Astrocyte of the cerebellum (primary cell): ENCODE measurements at places on chromosomes 1 and 21.

DNA sequence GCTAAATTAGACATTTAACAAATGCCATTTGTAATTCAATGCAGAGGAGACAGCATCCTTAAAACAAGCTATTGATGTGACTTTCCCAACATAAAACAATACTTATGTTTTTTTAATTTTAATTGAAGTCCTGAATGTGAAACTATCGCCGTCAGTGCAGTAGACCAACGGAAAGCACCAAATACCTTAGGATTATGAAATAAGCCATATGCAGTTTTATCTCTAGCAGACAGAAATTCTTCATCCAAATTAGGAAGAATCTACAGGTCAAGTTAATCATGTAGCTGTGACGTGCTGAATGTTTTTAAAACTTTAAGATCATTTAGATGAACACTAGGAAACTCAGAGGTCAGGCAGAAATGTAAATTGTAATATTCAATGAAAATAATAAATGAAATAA, 714 bp upstream of the ST6GALNAC5 start:
- no peak for DNase-seq

GRCh38 chr1:109357616-109358015, 40.1 kb downstream of the SORT1 start:
- no peak for DNase-seq

DNA sequence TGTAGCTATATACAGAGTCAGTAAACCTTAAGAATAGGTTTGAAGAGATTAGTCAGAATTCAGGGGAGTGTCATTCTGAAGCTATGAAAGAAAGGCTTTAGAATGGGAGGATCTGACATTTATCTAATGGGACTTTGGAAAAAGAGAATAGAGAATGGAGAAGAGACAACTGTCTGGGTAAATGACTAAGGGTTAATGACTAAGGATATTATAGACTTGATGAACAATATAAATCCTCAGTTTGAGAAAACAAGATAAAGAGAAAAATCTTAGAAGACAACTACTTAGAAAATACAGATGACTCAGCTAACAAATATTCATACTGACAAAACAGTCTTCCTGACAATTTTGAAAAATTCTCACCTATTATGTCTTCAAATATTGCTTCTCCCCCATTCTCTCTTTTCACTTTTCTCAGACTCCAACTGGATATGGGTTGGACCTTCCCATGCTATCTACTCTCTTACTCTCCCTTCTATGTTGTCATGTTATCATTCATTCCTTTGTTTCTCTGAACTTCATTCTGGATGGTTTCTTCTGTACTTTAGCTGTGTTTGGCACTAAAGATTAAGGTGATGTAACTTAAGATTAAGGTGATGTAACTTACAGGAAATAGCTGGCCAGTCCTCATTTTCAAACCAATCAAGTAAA, 20.4 kb downstream of the SLC16A1 start:
- DNase-seq = peak; percentile 37

DNA sequence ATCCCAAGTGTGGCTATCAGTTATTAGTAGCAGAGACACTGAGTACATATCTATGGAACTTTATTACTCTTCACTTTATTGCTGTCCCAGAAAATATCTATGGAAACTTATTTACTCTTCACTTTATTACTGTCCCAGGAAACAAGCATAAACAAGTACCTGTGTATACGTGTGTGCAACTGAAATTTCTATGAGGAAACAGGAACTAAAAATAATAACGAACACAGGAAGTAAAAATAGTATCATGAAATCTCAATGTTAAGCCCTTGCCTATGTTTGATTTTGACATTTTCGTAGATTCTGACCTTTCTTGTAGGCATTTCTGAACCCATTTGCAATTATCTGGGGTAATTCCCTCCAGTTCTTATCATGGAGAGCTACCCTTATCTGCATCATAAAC, 64.9 kb upstream of the KRTAP19-8 start:
- DNase-seq = no peak

- DNase-seq = no peak
These were observed 49.2 kb upstream of the PAX7 start for GRCh38 chr1:18581420-18581880.

DNA sequence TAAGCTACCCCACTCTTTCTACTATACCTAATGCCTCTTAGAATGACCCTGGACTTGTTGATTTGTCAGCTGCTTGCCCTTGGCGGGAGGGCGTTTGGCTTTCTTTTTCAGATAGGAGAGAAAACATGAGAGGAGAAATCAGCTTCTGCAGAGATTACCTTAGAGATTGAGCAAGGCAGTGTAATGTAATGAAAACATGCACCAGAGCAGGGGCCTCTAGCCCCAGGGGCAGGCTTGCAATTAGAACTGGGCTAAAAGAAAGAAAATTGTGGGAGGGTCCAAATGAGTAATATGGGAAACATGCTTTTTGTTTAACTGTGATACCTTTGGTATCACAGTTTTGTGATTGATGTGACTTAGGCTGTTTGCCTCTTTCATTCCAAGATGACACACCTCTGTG, 89.7 kb downstream of the PBX1 start:
- DNase-seq = no peak

DNA sequence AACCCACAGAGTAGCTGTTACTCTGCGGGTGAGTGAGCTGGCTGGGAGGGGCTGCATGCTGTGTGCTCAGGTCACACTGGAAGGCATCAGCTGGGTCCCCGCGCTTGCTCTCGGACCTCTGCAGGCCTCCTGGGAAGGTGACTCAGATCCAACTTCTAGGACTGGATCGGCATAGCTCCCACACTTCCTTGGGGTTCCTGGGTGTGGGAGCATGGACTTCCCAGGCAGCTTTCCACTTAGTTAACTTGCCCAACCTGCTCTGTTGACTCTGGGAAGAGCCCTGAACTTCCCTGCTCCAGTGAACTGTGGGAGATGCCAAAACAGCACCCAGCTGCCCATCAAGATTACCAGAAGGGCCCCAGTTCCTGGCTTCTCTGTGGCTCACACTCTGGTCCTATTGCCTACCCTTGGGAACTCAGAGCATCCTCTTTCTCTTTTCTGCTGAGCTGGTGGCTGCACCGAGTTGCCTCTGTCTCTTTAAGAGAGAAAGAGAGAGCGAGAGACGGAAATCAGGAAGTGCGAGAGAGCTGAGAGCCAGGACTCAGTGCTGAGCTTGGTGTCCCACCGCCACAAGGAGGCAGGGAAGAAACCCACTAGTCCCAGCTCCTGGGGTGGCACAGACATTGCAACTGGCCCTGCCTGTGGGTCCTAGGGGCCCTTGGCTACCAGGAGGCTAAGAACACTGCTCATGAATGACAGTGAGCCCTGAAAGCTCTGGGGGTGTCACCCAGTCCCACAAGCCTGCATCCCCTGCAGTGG, at the start of gene IKBKE:
Gene IKBKE, plus strand, starts transcription at position 544 of the 759 bp plus-strand sequence. CDS start 2,752 bp downstream, outside the sequence.
- DNase-seq = no peak

- DNase-seq = no peak
These were observed 7.5 kb downstream of the PCSK9 start for GRCh38 chr1:55046871-55047270.

- DNase-seq = no peak
These were observed 2.7 kb downstream of the HNRNPU start for GRCh38 chr1:244861683-244862082.

DNA sequence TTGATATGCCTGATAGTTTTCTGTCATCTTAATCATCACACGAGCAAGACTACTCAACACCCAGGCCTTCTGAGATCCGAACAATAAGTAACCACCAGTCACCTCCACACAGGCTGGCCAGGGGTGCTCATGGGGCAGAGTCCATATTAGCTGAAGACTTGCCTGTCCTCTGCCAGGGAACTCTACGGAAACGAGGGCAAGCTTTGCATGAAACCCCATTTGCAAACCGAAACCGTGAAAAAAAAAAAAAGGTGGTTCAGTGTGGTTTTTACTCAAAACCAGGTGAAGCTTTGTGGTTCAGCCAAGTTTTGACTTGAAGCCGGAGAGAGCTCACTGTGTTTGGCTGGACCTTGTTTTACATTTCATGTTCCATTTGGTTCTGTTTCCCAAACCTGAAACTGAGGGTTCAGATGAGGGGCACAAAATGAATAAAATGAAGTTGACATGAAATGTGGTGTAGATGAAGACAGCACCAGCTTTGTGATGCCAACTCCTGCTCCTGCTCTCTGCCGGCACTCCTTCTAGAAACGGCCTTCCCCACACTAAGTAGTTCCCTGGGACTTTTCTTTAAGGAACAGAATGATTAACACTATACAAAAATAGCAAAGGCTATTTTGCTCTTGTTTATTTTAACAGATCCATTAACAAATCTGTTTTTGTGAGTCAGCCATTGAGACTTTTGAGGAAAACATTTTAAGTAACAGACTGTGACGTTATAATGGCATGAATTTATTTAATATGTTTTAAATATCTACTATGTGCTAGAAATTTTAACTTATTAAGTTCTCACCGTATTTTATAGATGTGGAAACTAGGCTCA, 74.7 kb downstream of the RUNX1 start:
- DNase-seq = no peak

DNA sequence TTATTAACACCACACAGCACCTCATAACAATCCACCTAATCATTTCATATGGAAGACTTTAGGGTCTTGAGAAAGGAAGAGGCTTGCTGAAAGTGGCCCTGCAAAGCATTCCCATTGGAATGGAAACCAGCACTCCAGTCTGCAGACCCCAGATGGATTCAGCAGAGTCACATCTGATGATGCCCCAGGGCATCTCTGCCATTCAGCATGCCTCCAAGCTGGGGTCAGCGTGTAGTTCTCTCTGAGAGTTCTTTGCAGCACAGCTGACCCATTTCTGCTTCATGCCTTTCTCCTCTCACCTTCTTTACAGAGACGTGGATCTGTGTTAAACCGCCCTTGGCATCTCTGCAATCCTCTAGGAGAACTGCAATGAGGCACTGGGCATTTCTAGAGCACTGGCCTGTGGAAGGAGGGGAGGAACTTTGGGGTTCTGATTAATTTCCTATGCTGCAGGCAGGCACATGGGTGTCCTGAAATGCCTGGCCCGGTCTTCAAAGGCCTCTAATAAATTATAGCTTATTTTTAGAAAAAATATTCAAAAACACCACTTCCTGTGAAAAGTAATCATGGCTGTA, 2.6 kb upstream of the LUZP1 start:
- DNase-seq = no peak

GRCh38 chr1:202642619-202643291, 67.5 kb downstream of the SYT2 start:
- DNase-seq = no peak

DNA sequence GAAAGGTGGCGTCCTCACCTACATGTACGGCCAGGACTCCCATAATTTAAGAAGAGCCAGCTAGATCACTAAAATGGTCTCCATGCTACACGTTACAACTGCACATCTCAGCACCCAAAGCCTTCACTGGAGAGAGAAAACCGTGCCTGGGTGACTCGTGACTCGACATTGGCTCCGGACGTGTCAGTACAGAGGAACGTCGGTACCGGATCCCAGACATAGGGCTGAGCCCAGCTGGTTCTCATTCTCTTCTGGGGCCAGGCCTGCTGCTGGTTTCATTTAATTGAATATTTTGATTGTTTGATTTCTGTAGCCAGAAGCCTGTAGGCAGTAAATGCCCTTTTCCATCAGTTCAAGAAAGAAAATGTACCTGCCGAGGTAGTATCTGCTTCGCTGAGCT, 93.1 kb downstream of the HHIPL2 start:
- no peak for DNase-seq

- peak; percentile 33 for DNase-seq
These were observed 311.0 kb downstream of the KCTD3 start for GRCh38 chr1:215878128-215878527.

GRCh38 chr1:8731162-8731561, 86.3 kb downstream of the RERE start:
- DNase-seq = no peak

GRCh38 chr1:112893288-112894009, 62.5 kb downstream of the SLC16A1 start:
- DNase-seq = no peak

DNA sequence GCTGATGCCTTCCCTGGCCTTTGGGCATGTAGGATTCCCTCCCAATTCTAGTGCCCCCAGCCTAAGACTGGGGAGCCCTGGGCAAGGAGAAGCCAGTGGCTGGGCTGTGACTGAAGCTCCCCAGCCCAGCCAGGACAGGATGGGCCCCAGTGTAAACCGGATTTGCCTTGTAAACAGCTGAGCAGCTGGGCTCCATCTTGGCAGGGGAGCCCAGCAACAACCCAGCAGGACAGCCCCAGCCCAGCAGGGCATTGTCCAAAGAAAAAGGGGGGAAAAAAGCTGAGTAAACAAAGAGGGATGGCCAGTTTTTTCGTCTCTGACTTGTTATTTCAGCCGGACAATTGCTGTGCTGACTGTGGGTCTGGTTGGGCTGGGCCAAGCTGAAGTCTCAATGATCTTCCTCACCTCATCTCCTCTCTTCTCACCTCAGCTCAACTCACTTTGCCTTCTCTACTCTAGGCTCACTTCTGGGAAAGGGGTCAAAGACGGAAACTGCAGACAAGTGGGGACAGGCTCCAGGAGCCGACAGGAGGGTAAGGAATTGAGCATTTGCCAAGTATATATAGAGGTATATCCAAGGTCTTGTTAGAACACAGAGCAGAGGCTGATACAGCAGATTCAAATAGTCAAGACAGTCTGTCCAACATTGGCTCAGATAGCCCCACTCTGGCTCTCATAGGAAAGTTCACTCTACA, 97.7 kb downstream of the TMEM53 start:
- no peak for DNase-seq

- no peak for DNase-seq
These were observed 8.5 kb downstream of the GPBP1L1 start for GRCh38 chr1:45677751-45678245.

- no peak for DNase-seq
These were observed 59.7 kb downstream of the INKA2 start for GRCh38 chr1:111679541-111679940.

- peak; percentile 84 for DNase-seq
These were observed 20.4 kb downstream of the LURAP1 start for GRCh38 chr1:46223472-46223943.

GRCh38 chr1:218123968-218124367, 161.1 kb upstream of the RRP15 start:
- DNase-seq = no peak

DNA sequence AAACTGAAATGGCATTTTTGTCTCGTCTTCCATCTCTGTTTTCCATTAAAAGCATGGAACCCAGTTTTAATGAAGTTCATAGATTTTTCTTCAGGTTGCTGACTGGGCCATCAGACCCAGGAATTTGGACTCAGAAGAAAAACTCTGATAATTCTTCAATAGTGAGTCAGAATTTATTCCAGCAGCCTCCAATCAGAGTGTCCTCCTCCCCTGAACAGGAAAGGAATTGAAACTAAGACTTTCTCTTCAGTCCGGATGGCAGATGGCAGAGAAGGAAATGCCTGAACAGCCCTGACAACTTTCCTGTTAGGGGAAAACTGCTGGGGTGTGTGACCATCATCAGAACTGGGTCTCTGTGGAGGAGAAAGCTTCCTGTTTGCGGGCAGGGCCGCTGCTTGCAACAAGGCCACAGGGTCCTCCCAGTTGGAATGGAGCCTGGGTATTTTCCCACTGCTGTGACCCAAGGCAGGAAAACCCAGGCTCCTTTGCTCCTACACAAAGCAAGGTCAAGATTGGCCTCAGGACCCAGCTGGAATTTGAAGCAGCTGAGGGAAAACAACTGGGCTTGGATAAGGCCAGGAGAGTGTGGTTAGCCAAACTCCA, 20.7 kb downstream of the CD34 start:
- peak; percentile 82 for DNase-seq

- no peak for DNase-seq
These were observed 51.2 kb downstream of the POFUT2 start for GRCh38 chr21:45236481-45236880.

GRCh38 chr1:152145769-152146168, 13.3 kb downstream of the RPTN start:
- no peak for DNase-seq

GRCh38 chr1:101992821-101993575, 3.7 kb downstream of the OLFM3 start:
- DNase-seq = no peak
